ENCODE measurements at places on chromosomes 5 and 9. TPM values are rescaled to one million over a fixed set of nuclear protein-coding genes. Genes with fewer than 3 reads are reported as not detected.

DNA sequence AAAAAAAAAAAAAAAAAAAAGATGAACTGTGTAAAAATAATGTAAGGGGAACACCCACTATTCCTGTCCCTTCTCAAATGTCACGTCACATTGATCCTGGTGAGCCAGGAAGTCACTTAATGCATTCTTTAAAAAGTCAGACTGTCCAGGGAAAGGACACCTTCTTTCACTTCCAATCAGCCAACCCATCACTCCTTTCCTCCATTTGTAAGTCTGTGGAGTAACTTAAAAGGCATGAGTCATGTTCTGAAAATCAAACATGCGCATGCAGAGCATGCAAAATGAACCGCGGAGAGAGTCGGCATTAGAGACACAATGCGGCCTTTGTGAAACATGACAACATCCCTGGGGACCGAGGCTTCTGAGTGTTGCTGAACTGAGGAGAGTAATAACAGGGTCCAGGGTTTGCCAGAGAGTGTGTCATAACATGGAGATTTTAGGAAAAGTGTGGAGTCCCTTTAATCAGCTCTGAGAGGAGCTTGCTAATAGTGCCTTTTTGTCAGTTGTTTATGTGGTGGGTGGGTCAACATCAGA, 77.6 kb upstream of the SEMA6A start:
- DNase-seq = no peak

Gene C6
- 0.02 TPM for polyA plus RNA-seq

Gene PLPPR1
- polyA plus RNA-seq = not detected

Gene INSL4
- polyA plus RNA-seq = not detected

DNA sequence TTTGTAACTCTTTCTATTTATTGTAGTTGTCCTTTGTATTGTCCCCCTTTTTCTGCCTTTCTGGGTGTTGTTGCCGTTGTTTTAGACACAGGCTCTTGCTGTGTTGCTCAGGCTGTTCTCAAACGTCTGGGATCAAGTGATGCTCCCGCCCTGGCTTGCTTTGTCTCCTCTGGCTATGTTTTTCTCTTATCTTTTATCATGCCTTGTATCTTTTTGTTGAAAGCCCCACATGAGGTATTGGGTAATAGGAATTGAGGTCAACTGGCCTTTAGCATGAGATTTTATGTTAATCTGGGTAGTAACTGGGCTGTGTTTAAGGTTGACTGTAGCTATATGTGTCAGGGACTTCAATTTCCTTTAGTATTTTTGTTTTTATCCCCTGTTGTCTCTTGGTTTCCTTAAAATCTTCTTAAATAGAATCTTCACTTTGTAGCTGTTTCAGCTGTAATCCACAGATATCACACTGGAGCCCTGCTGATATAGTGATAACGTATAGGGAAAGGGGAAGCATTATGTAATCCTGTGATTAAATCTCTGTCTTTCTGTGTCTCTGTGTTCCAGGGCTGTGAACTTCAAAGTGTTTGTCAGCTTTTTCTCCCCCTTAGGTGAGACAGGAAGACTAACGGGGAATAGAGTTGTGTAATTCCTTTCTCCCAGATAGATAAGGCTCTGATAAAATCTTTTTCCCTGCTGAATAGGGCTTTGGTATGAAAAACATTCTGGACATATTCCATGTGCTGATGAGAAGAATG, 25.9 kb upstream of the CACNA1B start:
- peak; percentile 34 for DNase-seq

Gene HEMGN
- polyA plus RNA-seq = not detected

DNA sequence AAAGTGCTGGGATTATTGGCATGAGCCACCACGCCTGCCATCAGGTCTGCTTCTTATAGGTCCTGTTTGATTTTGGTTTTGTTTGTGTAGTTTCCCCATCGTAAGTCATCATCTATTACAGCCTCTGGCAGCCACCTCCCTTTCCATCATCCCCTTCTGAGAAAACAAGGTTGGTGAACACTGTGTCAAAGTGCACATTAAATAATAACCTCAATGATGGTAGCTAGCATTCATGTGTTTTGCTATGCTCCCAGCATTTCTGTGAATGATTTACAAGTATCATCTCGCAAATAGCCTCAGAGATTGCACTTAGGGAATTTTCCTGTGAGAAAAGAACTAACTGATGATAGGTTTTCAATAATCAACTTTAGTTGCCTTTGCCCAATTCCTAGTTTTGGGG, 9.9 kb downstream of the PRUNE2 start:
- no peak for DNase-seq

GRCh38 chr5:40945111-40945510, 35.8 kb downstream of the C7 start:
- DNase-seq = no peak

- DNase-seq = no peak
Measured at GRCh38 chr9:28158451-28158850, 585.2 kb upstream of the C9orf72 start.

GRCh38 chr9:21751998-21752397, 50.4 kb upstream of the MTAP start:
- DNase-seq = no peak

DNA sequence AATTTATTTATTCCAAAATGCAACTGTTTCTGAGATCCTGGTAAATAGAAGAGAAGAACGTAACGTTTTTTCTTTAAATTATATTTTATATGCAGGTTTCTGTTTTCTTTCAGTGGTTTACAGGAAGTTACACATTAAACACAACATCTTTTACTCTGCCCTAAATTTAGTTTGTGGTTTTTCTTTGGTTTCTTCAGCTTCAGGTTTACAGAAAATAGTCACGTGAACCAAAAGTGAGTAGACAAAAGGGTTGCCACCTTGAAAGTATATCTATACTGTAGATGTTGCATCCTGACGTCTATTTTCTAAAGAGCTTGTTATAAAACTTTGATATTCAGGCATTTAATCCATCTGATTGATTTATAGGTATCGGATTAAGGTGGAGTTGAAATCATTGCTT, 1236.6 kb downstream of the MAT2B start:
- DNase-seq = no peak

Gene SMIM27
- 5.9 TPM for polyA plus RNA-seq

- no peak for DNase-seq
Measured at GRCh38 chr5:32369542-32370155, 56.9 kb upstream of the MTMR12 start.

Gene SPTLC1
- polyA plus RNA-seq = 62.0 TPM

DNA sequence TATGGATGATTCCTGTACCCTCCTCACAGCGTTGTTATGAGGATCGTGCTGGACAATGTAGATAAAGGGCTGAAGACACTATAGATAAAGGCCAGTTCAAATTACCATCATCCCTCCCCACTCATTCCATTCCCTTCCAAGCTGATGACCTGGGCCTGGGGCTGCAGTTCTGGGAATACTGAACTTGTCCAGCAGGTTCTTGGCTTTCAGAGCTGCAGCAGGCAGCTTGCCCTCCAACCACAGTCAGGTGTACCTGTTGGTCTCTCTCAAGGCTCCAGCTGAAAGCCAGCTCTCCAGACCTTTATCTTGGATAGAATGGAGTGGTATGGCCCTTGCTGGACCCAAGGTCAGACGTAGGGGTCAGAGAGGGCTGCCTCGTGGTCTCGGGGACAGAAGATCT, 92.5 kb downstream of the PCDH1 start:
- no peak for DNase-seq

GRCh38 chr5:99936911-99937310, 598.3 kb upstream of the FAM174A start:
- DNase-seq = no peak

Gene PCAT7
- 0.03 TPM for polyA plus RNA-seq

DNA sequence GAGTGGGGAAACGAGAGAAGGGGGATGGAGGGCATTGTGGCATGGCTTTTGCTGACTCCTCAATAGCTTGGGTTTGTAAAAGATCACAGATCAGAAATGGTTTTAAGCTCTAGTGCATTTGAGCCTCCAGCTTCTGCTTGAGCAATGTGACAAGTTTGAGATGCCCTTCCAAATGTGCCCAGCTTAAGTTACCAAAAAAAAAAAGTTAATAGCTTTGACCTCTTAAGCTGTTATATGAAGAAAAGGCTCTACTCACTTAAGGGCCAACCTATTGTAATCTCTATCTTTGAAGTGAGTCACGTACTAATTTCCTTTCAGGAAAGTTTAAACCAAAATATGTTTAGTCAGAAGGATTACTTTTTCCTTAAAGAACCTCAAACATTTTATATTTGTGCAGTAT, 428.8 kb upstream of the ACTBL2 start:
- no peak for DNase-seq

Gene WNT8A
- polyA plus RNA-seq = not detected

GRCh38 chr5:165201771-165202518, 1696.5 kb downstream of the MAT2B start:
- DNase-seq = peak; percentile 14

Gene BNC2
- polyA plus RNA-seq = 9.6 TPM

GRCh38 chr5:19369048-19369447, 619.0 kb downstream of the CDH18 start:
- no peak for DNase-seq
